ENCODE measurements at places on chromosomes 11 and 22.

GRCh38 chr22:36965696-36966095 is 52.3 kb downstream of the CSF2RB start:
- no peak for DNase-seq

- DNase-seq, result no peak
Observed at GRCh38 chr11:44112091-44112821, 16.8 kb downstream of the EXT2 start.

DNA sequence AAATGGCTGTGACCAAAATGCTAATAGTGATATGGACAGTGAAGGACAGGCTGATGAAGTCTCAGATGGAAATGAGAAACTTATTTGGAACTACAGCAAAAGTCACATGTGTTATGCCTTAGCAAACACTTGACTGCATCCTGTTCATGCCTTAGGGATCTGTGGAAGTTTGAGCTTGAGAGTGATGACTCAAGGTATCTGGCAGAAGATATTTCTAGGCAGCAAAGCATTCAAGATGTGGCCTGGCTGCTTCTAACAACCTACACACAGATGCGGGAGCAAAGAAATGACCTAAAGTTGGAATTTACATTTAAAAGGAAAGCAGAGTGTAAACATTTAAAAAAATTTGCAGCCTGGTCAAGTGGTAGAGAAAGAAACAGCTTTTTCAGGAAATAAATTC is 28.1 kb upstream of the CD81 start:
- DNase-seq, result no peak

- no peak for DNase-seq
Observed at GRCh38 chr22:23519442-23520157, 60.5 kb downstream of the IGLL1 start.

DNA sequence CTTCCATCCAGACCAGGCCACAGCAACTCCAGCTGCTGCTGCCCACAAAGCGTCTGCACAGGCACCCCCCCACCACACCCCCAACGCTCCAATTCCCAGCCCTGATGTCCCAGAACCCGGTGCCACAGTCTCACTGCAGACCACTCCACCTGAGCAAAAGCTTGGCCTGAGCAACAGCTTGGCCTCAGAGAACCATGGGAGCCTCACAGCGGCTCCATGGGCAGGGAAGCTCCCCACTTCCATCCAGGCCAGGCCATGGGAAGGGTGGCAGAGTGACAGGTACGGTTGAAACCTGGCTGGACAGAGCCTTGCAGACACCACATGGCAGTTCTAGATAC is 13.2 kb downstream of the PLXNB2 start:
- no peak for DNase-seq

GRCh38 chr11:66850235-66850587 is 6.7 kb upstream of the LRFN4 start:
- DNase-seq, result no peak

GRCh38 chr11:14373941-14374646 is 15.1 kb upstream of the RRAS2 start:
- no peak for DNase-seq

DNA sequence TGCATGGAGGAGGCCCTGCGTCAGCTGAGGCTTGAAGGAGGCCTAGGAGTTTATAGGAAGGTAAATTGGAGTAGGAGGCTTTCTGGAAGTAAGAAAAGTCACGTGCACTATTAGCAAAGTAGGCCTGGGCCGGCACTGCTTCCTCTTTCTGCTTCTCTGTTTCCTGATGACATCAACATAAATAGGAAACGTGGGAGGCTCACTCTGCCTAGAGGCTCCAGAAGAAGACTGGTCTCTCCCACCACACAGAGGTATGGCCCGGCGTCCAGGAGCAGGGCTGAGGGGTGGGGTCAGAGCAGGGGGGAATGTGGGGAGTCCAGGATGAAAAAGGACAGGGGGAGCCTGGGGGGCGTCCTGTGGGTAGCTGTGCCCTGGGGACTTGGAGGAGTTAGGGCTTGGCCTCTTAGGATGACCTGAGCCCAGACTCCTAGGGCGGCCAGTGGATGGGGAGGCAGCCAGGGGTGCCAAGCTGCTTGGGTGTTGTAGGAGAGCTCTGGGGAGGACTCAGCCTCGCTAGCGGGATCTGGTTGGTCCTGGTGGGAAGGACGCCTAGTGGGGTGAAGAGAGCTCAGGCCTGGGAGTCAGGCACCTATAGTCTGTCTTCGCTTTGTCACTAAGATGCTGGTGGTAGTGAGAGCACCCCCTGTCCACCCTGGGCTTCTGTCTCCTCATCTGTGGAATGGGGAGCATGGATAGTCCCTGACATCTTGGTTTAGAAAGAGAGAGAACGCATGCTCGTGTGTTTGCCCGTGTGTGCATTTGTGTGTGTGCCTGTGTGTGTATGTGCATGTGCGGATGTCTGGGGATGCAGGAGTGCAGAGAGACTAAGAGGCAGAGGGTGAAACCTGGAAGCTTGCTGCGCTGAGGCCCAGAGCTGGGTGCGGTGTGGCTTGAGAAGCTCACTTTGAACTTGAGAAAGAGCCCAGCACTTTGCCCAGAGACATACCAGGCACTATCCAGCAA is at the start of gene CSF2RB:
TSS of gene CSF2RB (plus strand) at position 202 of the 963 bp plus-strand sequence. CDS start 8,580 bp downstream, outside the sequence.
- DNase-seq, result no peak

DNA sequence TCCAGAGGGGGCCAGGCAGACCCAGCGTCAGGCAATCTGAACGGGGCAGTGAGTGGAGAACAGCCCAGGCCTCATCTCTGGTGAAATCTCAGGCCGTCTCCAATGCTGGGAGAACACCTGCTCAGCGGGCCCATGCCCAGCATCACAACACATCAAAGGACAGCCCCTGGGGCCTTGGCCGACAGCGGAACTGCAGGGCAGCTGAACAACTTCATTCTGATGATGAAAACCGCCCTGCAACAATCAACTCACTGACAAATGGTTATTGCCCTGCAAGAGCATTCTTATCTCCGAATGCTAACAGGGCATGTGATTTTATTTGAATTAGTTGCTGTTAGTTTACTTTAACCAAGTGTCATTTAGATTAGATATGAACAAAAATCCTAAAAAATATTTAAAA is 14.6 kb downstream of the CELSR1 start:
- DNase-seq, result no peak

DNA sequence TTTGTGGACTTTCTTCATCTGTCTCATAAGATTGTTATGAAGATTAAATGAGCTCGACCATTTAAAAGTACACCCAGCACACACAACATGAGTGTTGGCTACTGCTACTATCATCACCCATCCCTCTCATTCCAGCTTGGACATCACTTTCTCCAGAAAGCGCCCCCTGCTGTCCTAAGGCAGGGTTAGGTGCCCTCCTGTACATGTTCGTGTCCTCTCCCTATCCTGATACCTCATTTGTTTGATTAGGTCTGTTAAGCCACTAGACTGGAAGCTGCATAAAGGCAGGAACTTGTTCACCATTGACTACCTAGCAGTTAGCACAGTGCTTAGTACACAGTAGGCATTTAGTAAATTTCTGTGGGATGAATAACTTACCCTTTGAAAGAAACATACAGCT is 85.5 kb downstream of the ENTHD1 start:
- DNase-seq, result no peak

DNA sequence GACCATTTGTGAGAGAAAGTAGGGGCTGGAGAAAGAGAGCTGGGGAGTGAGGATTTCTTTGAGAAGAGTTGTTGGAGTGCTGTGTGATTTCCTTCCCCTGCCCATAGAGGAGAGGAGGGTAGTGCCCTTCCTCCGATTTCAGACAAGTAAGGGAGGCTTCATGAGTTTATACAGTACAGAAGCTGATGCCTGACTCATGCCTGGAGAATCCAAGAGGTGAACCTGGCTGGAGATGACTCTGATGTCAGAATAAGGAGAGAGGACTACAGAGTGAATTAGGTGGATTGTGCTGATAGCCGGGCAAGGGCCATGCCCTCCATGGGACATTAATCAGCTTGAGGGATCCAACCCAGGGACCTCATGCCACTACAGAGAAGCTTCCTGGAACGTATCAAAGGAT is 91.6 kb downstream of the FAR1 start:
- no peak for DNase-seq

DNA sequence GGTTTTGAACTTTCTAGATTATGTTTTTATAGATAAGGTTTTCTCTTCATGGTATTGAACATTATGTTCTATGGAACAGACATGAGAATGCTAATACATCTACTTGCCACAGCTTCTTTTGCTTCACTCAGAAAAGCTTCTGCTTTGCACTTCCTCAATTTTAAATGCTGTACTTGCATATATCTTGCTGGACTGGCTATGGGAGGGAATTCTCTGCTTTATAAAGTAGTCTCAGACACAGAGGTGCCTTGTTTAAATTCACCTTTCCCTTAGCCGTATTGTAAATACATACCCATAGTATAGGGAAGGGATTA is 173.9 kb downstream of the DDX10 start:
- DNase-seq, result no peak

Data from activated naive CD4-positive, alpha-beta T cell (primary cell).